ENCODE measurements at places on chromosomes 7 and 10.

DNA sequence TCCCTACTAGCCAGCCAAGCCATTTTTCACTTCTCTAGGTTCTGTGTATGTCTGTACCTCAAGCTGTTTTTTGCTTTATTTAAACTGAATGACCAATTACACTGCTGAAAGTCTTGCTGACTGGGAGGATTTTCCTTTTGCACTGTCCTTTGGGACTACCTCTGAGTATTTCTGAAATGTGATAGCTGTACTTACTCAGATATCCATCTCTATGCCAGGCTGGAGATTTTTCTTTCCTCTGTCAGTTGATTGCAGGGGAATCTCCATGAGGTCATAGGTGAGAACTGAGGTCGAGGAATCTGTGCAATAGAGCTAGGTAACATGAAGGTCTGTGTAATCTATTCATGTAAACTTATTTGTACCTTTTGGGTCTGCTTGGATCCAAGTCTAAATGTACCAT is 38.9 kb upstream of the ANKRD1 start:
- no peak for DNase-seq

DNA sequence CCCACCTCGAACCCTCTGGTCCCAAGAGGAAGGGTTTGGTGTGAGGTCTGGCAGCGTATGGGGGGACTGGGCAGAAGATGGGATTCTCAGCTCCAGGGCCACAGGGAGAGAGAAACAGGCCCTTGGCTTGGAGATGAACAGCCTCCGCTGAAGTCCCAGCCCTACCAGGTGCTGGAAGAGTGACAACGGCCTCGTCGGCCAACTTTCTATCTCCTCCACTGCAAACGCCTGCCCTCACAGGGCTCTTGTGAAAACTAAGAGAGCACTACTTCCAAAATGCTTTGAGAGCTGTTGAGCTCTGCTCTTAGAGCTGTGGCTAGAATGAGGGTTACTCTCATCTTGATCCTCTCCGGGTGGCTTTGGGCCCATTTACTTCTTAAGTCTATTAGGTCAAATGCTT is 63.5 kb downstream of the AFAP1L2 start:
- DNase-seq, result no peak

GRCh38 chr7:129664029-129665012 is 52.8 kb downstream of the NRF1 start:
- DNase-seq, result peak; percentile 17

DNA sequence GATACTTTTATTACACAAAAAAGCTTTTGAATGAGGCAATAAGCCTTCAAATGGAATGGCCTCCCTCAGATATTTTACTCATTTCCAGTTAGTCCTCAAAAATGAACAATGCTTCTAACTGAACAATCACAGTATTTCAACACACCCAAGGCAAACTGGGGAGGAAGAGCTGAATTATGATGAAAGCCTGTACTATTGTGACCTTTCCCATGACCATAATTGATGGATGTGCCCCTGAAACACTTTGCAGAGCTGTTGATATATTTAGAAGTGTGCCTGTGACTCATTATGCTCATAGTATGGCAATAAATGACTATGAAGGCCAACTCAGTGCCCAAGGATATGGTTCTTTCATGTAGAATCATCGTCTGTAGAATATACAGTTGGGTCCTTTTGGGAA is 248.1 kb downstream of the AHR start:
- DNase-seq, result no peak

DNA sequence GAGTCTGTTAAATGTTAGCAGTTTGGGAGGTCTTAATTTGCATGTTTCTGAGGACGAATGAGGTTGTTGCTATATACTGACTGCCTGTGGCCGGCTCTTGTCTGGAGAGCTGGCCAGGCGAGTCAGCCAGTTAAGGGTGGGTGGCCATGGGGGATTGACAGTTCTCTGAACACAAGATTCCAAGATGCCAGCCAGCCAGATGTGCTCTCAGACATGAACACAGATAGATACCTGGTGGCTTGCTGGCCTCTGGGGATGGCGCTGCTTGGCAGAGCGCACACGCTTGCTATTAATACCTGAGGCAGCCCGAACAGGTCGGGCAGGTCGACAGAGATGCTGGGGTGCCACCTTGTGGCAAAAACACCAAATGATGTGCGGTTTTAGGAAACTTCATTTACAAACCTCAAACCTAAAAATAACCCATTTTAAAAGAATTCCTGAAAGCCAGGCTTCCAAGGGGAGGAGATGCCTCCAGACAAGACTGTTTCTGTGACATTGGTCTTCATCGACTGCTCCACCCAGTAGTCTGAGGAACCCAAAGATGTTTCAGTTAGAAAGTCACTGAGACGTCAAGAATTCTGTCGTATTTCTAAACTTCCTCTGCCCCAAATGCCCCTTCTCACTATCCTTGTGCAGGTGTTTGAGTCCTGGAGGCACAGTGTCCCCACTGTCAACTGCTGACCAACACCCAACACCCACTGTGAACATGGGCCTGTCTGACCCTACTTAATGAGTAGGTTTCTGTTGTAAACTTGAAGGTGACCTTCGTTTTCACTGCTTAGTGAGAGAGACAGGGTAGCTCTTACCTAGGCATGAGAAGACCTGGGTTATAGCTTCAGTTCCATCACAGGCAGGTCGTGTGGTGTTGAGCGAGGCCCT is 123.4 kb downstream of the NT5C2 start:
- DNase-seq, result peak; percentile 44

GRCh38 chr10:36671607-36672006 is 453.8 kb upstream of the ANKRD30A start:
- no peak for DNase-seq

DNA sequence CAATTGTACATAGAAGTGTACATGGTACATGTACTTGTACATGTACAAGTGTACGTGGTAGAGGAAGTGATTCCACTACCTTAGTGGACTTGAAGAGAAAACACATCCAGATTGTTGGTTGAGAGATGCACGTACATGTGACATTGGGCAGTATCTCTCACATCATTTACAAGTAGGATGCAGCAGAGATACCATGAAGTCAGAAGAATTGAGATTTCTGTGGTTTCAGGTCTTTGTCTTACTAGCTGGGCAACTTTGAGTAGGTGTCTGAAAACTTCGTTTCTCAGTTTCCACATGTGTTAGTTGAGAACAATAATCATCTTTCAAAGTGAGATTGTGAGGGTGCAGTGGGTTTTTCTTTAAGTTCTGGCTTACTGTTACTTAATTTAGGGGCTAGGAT is 21.5 kb downstream of the CLDN12 start:
- DNase-seq, result no peak

- no peak for DNase-seq
Measured at GRCh38 chr10:6482737-6483357, 97.2 kb downstream of the PRKCQ start.

GRCh38 chr10:63588436-63589167 is 67.4 kb downstream of the REEP3 start:
- no peak for DNase-seq

DNA sequence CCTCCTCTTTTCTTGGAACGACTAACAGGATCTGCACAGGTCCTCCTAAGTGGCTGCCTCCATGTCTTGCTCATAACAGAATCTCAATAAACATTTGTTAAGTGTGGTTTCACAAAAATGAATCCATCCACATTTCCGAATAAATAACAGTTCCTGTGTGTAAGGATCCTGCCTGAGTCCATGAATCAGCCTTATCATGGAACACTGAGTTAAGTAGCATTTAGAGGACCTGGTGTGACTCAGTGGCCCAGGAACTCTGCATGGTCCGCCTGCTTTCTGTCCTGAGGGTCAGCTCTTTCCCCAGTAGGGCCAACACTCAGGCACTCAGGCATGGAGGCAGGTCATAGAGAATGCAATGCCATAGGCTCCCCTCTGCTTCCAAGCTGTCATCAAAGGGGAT is 15.8 kb upstream of the C10orf90 start:
- no peak for DNase-seq

GRCh38 chr10:23994459-23995046 is 214.4 kb upstream of the KIAA1217 start:
- DNase-seq, result no peak

DNA sequence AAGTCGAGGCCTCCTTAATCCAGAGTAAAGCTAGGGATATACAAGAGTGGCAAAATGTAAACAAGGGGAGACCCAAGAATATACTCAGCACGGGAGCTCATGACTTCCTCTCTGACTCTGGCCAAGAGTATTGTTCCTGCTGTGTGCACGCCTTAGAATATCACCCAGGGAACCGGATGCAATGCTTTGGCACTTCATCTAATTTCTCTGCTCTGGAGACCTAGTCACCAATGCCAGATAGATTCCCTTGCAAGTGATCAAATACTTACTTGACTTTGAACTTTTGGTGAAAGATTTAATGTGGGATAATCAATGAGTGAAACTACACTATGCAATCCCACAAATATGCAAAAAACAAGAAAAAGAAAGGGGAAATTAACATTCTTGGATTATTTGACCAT is 695.5 kb downstream of the INHBA start:
- no peak for DNase-seq

GRCh38 chr10:120926611-120927010 is 75.4 kb downstream of the WDR11 start:
- DNase-seq, result no peak

DNA sequence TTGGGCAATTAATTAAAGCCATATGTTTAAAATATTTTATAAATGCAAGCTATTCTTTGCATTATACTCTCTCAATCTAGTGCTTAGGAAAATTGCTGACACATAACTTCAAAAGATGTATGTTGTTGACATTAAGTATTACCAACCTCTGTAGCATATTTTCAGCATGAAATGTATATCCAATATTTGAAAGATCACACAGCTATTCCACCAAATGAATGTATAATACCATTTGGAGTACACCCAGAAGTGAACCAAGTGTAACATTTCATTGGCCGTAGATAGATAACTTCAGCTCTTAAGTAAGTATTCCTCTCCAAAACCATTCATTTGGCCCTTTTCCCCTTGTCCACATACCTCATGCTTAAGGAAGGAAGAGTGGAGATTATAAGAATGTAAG is 104.6 kb downstream of the HECTD2 start:
- DNase-seq, result no peak

DNA sequence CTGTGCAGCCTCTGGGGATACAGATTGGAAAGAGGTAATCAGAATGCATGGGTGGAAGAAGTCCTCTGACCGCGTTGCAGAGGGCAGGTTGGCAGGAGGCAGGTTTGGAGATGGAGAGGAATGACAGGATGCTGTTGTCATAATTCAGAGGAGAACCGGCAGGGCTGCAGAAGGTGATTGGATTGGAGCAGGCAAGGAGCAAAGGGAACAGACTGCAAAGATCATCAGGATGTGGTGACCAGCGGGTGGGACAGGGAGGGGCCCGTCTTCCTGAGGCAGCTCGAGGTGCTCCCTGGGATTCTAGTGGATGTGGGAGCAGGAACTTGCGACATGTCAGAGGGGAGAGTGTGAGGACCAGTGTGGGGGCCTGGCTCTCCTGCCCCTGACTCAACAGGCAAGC is 78.5 kb upstream of the PPIF start:
- DNase-seq, result no peak

DNA sequence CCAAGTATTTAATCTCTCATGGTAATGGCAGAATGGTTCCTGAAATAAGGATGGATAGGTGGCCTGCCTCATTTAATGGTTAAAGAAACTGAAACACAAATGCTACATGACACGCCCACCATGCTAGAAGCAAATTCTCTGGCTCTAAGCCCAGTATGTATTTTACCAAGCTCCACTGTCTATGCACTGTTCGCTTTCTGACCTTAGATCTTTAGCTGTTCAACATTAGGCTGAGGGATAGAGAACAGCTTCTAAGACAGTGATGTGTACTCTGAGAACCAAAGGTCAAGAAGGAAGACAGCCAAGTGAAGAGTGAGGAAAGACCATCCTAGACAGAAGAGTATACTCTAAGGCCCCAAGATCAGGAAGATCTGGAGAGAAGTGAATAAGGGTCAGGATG is 26.6 kb downstream of the FAM3C start:
- DNase-seq, result no peak

GRCh38 chr7:132966754-132967469 is 115.0 kb downstream of the CHCHD3 start:
- no peak for DNase-seq

DNA sequence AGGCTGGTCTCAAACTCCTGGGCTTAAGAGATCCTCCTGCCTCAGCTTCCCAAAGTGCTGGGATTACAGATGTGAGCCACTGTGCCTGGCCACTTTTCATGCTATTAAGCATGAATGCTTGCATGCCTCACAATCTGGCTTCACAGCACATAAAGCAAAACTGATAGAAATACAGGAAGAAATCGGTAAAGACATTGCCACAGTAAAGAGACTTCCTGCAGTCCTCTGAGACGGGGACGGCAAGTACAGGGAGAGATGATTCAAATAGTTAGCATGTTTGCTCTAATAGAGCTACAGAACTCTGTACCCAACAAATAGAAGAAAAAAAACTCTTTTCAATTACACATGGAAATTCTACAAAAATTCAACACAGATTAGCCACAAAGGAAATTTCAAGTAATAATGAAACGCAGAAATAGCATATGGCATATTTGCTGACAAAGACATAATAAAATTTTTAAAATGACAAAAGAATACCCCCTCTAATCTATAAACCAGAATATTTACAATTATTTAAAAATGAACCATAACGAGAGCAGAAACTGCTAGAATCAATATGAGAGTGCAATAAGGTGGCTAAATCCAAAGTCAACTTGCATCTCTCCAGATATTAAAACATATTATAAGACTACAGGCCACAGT is 32.3 kb downstream of the CARD11 start:
- DNase-seq, result no peak

DNA sequence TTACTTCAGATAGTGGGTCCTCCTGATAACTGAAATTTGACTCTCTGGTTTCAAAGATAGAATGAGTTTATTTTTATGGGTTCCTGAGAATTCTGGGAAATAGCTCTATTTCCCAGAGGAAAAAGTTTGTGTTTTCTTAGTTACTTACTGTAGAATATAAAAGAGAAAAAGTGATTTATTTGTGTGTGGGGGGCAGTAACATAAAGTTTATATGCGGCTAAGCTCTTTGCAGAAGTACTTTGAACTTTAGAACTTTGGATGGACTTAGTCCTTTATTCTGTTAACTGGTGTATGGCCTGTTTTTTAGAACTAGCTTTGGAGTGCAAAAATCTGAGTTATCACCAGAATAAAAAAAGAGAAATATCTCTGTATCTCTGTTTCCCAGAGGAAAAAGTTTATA is 157.1 kb downstream of the BBS9 start:
- no peak for DNase-seq

DNA sequence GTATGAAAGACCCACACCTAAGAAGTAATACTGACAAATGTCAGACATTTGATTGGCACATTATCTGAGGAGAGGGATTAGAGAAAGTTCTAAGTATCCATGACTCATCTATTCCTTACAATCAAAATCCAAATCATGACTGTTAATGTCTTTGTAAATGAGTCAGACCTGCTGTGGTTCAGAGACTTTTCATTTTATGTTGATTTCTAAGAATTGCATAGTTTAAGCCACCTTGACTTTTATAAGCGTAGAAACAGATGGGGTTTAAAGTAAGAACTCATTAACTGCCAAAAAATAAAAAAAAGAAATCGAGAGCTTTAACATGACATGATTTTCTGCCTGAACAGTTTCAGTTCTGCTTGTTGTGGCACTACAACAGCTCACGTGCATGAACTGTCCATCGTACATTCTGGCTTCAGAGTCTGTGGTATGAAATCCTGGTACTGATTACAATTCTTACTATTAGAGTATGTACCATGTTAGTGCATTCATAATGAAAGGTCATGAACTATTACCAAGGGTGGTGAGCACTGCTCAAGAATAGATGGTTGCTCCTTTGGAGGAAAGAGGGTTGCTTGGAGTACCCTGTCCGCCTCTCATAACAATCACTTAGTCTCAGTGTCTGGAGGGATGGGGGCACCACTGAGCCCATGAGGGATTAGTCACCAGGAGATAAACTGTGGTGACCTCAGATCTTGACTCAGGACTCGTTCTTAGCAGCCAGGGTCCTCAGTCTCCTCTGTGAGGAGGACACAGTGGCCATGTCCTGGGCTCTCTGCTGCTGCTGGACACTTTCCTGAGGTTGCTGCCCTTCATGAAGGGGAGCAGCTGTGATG is 42.2 kb downstream of the ACSM6 start:
- no peak for DNase-seq
